ENCODE measurements at places on chromosomes 6 and 20.

GRCh38 chr20:24100370-24101011, 111.9 kb upstream of the GGTLC1 start:
- peak; percentile 31 for DNase-seq

- DNase-seq: peak; percentile 90
Measured at GRCh38 chr20:19757487-19758132, 448 bp upstream of the RIN2 start.

DNA sequence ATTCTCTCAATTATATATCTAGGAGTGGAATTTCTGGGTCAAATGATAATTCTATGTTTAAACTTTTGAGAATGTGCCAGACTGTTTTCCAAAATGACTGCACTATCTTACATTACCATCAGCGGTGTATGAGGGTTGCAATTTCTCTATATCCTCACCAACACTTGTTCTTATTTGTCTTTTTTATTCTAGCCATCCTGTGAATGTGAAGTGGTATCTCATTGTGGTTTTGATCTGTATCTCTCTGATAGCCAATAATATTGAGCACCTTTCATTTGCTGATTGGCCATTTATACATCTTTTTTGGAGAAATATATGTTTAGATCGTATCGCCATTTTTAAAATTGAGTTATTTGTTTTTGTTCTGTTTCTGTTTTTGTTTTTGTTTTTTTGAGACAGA, 32.3 kb downstream of the C20orf203 start:
- DNase-seq: no peak

GRCh38 chr6:11778036-11778435, 567 bp downstream of the ADTRP start:
- DNase-seq: no peak

- DNase-seq: no peak
Measured at GRCh38 chr6:63643862-63644261, 8.3 kb downstream of the PHF3 start.

- no peak for DNase-seq
Measured at GRCh38 chr6:157083343-157083742, 240.0 kb downstream of the TMEM242 start.

Measured in fibroblast of skin of right quadriceps (primary cell).